ENCODE measurements at places on chromosomes 16 and 17.

GRCh38 chr17:5553479-5553878 is 30.8 kb downstream of the NLRP1 start:
- DNase-seq, result no peak

GRCh38 chr16:23836404-23837311 is 875 bp downstream of the PRKCB start:
- DNase-seq, result no peak

DNA sequence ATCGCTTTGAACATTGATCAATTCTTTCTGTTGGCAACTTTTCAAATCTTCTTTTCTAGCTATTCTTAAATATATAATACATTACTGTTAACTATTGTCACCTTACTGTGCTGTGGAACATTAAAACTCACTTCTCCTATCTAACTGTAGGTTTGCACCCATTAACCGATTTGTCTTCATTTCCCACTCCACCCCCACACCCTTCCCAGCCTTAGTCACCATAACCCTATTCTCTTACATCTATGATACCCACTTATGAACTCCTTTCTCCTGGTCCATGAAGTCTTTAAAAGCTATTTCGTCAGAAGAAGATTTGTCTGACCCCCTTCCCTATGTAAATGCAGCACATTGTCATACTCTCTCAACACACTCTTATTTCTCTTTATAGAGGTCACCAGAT is 993.4 kb upstream of the EEF2KMT start:
- no peak for DNase-seq

- no peak for DNase-seq
These were observed 23.8 kb downstream of the LCMT1 start for GRCh38 chr16:25135254-25135878.

- DNase-seq, result no peak
These were observed 22.2 kb downstream of the GGA3 start for GRCh38 chr17:75239214-75239613.

GRCh38 chr17:41625602-41626001 is 1.2 kb upstream of the KRT17 start:
- DNase-seq, result no peak

GRCh38 chr17:49455272-49455861 is 39.7 kb upstream of the NGFR start:
- no peak for DNase-seq

GRCh38 chr17:45260204-45260783 is 1.6 kb downstream of the SPATA32 start:
- DNase-seq, result no peak

- no peak for DNase-seq
These were observed 108.5 kb downstream of the USP22 start for GRCh38 chr17:20934288-20934687.

DNA sequence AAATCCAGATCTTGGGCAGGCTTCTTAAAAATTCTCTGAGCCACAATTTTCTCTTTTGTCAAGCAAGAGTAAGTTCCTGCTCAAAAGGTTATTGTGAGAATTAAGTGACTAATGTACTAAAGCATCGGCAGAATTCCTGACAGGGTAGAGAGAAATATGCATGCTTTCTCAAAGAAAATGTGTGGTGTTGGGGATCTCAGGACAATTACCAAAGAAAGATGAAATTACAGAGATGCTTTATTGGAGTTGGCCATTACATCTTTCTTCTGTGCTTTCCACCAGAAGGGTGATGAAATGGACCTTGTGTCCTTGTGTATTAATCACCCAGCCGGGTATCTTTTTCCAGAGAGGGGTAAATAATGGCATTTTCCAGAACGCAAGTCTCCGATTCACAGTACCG is 1.7 kb upstream of the USP43 start:
- DNase-seq, result no peak

DNA sequence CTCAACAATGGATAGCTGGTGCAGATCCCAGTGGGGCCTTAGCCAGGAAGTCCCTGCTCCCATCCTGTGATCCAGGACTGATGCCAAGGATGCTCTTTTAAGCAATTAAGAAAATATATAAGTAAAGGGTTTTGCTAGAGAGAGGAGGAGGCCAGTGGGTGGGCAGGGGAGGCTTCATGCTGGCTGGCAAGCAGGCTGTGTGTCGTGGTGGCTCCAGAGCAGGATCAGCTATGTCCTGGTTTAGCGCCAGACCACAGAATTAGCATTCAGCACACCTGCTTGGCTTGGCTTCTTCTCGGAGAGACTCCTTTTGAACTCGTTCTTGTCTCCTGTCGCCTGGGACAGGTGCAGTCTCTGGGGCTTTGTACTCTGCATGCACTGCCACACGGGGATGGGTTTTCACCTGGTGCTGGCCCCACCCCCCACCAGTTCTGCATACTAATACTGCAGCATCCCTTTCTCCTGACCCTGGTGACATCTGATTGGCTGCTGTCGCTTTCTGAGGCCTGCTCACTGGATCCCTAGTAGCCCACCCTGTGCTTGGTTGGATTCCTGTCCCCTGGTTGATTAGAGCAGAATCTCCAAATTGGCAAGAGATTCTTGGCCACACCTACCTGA is 66.1 kb downstream of the PLD6 start:
- DNase-seq, result no peak

GRCh38 chr17:74950207-74950606 is 14.5 kb downstream of the OTOP3 start:
- DNase-seq, result no peak

DNA sequence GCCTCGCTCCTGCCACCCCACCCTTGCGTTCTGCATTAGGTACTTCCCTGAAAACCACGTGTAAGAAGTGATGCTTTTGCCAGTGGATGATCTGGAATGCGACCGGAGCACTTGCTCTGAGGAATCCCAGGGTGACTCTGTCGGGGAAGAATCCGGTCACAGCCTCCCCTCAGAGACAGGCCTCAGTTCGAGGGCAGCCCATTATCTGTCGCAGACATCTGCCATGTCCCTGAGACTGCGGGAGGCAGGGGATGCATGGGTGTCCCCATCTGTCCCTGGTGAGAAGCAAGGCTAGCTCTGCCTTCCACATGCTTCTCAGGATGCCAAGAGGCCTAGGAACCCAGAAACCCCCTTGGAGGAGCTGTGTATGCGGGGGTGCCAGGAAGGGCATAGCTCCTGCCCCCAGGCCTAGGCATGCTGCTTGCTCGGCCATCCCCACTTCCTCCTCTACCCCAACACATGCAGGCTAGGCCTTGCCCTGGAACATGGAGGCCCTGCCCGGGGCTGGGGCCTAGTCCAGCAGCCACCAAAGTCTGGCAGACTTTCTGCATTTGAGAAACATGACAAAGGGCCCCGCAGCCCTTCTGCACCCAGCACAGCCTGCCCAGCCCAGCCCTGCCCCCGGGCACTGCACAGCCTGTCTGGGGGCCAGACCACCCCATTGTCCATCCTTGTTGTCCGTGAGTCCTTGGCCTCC is 20.5 kb downstream of the MNT start:
- no peak for DNase-seq

DNA sequence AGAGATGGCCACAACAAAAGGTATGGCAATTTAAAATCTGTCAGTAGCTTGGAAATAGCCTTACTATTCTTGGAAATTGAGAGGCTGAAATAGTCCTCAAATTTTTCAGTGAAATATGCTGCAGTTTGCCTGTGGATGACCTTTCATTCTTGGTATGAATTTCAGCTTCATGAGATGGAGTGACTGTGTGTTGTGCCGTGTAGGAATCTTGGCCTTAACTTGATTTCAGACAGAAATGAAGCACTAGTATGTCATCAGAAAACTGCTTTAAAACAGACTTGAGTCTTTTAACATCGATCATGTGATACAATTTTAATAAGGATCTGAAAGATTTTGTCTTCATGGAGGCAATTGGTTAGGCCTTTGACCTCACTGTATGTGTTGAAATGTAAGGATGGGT is 247.2 kb downstream of the CNTNAP4 start:
- no peak for DNase-seq

DNA sequence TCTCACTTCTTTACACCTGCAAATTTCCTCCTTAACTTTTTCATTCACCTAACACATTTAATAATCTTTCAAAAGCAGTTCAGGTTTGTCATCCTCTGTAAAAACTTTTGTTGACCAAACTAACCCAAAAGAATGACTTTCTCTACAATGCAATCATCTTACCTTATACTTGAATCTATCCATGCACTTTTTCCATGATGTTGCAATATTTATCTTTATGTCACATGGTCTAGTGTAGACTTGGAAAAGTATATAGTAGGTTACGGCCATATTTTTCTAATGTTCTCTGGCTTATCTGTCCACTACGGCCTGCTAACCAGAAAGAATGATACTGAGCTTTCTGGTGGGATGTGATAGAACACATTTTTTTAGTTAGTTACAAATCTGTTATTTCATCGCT is 431.0 kb upstream of the SOX9 start:
- no peak for DNase-seq

DNA sequence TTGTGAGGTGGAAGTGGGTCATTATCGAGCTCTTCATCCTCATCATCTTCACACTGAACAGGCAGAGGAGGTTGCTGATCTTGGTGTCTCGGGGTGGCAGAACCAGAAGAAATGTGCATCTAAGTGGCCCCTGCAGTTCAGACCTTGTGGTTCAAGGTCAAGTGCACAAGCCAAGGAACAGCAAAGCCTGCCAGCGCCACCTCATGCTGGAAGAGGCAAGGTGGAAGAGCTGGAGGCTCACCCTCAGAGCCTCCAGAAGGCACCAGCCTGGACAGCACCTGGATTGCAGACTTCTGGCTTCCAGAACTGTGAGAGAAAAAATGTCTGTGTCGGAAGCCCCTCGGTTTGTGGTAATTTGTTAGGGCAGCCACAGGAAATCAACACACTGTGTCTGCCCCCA is 32.7 kb downstream of the IFT140 start:
- DNase-seq, result no peak

DNA sequence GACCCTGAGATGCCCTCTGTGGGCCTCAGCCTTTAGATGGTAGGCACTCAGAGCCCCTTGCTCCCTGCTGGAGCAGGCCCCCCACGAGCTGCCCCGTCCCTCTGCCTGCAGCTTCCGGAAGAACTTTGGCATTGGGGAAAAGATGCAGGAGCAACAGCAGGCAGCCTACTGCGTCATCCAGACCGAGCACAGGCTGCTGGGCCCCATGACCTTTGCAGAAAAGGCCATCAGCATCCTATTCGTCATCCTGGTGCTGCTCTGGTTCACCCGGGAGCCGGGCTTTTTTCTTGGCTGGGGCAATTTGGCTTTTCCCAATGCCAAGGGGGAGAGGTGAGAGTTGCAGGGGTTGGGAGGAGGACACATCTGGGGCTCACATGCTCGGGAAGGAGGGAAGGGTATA is 12.7 kb upstream of the FOXN1 start:
- DNase-seq, result no peak

- no peak for DNase-seq
These were observed 15.8 kb downstream of the C17orf58 start for GRCh38 chr17:67980456-67980855.

DNA sequence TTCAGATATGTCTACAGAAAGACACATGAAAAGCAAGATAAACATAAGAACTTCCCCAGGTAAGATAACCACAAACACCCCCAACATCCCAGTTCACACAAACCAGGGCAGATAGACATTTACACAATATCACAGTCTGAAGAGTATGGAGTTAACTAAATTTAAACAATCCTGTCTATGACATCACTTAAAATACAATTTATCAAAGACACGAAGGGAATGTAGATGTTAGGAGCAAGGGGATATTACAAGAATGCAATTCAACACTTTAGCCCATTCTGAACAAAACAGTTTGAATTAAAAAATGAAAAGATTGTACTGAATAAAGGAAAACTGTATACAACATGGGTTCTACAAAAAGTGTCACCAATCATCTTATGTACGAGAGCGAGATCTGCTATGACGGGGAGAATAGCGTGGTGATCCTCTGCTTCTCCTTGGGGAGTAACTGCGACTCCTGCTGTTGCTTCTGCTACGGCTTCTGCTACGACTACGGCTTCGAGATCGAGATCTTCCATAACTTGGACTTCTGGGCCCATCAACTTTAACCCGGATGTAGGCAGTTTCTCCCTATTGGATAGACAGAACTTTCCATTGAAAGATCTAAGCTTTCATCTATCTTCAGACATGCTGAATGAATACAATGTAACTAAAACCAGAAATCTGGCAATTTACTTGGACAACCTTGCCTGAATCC is 1.9 kb downstream of the SRSF1 start:
- DNase-seq, result no peak

GRCh38 chr16:72195609-72196008 is 23.7 kb upstream of the PMFBP1 start:
- DNase-seq, result no peak

DNA sequence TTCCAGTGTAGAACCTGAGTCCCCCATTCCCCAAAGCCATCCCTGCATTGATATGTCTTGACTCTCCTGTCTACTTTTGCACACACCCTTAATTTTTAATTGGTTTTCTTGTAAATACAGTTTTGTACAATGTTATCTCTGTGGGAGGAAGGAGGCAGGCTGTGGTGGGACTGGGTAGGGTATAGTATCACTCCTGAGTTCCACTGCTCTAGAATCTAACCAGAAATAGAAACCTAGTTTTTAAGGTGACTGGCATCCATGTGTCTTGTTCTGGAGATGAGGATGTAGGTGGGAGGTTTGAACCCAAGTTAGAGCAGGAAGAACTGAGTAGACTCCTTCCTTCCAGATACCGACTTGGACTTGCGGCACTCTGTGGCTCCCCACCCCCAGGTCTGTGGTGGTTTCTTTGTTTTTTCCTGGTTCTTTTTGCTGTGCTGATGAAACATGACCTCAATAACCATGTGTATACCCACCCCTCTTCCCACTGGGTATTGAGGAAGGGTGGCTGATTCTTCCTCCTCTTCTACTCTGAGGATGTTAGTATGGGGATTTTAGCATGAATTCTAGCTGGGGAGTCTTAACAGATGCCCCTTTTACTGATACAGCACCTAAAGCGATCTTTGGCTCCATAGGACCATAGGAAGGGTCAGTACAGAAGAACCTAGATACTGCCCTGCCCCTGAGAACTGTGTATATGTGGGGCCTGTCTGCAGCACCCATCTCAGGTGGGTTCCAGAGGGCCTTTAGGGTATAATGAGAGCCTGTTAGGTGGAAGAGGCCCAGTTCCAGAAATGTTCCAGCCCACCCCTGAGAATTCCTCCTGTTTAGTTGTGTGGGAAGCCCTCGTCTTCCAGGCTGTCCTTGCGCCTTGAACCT is 48.7 kb downstream of the SF3B3 start:
- DNase-seq, result no peak

DNA sequence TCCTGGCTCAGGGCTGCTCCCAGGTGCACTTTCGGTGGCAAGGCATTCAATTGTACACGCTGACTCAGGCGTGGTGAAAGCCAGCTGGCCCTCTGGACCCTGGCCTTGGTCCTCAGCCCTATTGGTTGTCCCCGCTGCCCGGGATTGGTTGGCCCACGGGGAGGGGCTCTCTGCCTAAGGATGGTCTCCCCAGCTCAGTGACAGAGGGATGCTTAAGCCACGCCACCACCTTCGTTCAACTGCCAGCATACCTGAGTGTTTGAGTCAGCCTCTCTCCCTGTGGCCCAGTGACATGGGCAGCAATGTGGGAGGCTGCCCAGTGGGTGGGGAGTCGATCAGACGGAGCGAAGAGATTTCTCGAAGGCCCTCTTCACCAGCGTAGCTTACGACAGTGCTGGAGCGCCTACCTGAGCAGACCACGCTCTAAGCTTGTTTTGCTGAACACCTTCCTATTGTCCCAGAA is 30.3 kb downstream of the IRF8 start:
- DNase-seq, result no peak

- DNase-seq, result no peak
These were observed 11.7 kb upstream of the SP2 start for GRCh38 chr17:47884427-47884740.

Measured in pons (tissue), 1 donor.